ENCODE measurements at places on chromosomes 3 and 15.

DNA sequence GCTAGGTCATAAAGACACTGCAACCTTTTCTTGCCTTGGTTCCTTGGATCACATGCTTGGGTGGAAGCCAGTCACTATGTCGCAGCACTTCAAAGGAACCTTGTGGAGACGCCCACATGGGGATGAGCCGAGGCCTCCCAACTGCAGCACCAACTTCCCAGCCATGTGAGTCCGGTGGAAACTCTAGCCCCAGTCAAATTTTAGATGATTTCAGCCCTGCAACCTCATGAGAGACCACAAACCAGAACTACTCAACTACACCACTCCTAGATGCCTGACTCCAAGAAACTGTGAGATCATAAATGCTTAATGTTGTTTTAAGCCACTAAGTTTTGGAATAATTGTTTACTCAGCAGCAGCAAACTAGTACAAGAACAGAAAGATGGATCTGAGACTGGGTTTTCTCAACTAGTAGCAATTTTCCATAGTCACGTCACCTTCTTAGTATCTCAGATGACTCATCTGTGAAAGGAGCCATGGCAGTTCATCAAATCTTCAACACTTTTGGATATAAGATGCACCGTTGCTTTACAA, 86.5 kb downstream of the MB21D2 start:
- no peak for DNase-seq

DNA sequence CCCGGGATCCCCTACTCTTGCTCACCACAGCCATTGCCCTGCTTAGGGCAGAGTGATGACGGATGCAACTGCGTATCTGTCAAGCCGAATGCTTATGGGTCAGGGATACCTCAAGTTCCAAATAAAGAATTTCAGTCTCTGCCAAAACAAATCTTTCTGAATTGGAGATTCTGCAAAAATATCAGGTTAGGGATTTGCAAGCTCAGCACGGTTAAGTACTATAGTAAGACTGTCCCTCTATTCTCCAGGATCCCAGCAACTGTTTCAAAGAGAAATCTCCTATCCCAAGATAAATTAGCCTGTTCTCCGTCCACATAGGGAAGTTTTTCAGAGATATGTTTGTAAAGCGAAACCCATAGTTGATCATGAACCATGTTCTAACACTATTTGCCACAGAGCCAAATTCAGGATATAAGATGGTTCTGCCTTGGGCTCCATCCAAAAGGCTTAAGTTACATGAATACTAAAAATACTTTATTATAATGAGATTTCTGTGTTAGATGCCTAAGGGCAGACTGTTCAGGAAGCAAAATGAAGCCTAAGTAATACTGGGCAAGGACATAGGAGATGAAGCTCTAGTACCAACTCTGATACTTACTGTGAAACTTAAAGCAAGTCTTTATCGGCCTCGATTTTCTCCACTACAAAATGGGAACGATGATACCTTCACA, 100.1 kb upstream of the LPP start:
- DNase-seq: no peak

DNA sequence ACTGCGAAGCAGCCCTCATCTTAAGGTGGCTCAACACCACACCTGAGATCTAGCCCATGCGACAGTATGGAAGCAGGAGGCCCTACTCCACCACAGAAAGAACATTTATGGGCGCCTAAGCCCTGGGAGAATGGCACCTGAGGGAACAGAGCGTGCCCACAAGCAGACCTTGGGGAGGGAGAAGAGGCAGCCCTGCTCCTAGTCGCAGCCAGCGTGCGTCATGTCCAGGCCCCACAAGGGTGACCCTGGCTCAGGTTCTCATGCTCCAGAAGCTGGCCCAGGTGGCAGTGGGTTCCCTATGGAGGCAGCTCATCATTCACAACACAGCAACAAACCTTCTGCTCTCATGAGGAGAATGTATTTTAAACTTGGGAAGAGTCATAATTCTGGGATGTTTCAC, 19.3 kb upstream of the ANPEP start:
- no peak for DNase-seq

GRCh38 chr3:161579395-161580126, 83.0 kb downstream of the OTOL1 start:
- DNase-seq: no peak

GRCh38 chr3:193730511-193730910, 137.5 kb downstream of the OPA1 start:
- DNase-seq: no peak

- no peak for DNase-seq
These were observed 37.7 kb upstream of the SLC6A6 start for GRCh38 chr3:14364580-14365292.

- DNase-seq: no peak
These were observed 132.6 kb upstream of the MEF2A start for GRCh38 chr15:99433026-99433756.

GRCh38 chr15:72923289-72923688, 129.0 kb upstream of the NEO1 start:
- DNase-seq: no peak

GRCh38 chr15:71768184-71768583, 42.2 kb upstream of the NR2E3 start:
- DNase-seq: no peak

- peak; percentile 77 for DNase-seq
These were observed 3.9 kb upstream of the TLE3 start for GRCh38 chr15:70101459-70102113.

DNA sequence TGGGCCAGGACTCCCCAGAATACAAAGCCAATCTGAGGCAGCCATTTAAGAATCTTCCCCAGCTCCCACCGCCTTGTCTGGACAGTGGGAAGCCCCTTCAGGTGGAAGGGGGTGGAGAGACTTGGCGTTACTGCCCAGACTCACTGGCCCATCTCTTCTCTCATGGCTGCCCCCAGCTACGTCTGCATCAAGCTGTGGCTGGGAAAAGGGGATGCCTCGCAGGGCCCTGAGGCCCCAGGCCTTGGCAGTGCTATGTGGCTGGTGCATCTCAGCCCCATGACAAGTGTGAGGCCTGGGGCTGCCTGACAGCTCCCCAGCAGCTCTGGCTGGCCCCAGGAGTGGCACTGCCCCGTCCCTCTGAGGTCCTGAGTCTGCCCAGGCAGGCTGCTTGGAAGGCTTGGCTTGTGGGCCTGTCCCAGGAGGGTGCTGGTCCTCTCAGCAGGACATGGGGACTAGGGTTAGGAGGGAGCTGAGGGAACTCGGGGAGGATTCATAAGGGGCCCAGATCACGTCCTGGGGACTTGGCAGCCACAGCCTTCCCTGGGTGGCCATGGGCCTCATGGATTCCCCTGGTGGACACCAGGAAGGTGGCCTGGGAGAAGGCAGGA, 20.2 kb upstream of the SLC41A3 start:
- no peak for DNase-seq

DNA sequence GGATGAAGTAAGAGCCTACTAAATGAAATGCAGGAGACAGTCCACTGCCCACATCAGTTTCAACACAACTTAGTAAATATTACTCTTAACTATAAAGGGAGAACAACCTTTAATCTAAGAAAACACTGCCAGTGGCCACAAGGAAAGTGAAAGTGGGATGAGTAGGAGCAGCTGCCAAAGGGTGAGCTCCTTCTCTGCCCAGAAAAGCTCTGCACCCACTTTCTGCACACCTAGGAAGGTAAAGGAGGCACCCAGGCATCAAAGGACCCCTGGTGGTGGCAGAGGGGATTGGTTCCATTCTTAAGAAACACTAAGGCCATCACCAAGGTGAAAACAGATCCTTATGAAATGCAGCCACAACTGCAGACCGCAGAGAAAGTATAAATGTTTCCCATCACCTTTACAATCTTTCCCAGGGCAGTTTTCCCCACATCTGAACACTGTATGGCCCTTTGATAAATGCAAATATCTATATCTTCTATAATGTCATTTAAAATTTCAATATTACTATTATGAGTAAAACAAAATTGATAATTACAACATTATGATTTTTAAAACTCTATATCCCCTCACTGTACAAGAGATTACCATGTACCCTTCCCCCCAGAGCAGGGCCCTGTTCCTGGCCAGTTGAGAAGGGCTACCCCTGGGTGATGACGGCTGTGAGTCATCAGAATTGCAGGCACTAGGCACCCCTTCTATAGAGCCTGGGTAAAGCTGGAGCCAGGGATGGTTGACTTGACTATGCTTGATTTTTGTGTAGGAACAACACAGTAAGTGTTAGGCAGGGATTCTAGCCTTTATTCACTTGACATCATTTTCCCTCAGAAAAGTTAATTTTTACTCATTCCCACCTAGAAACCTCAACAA, 92.0 kb downstream of the SNRK start:
- DNase-seq: peak; percentile 49

- no peak for DNase-seq
These were observed 17.1 kb upstream of the GCNT3 start for GRCh38 chr15:59594493-59594942.

DNA sequence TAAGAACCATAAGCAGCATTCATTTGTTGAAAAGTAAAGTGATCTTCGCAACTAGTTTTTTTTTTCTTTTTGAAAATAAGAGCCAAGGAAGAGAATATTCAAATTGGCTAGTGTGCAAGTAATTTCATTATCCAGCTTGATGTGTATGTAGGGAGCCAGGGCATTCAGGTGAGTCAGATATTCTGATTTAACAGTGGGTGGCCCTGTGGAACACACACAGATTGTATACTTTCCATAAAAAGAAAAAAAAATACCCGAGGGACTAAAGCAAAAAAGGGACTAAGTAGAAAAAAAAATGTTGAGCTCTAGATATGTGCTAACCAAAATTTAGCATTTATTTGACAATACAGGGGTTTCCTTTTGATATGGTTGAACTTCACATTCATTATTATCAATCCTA, 96.9 kb upstream of the ROPN1 start:
- no peak for DNase-seq

- DNase-seq: no peak
These were observed 78.4 kb downstream of the CHSY1 start for GRCh38 chr15:101173233-101174119.

DNA sequence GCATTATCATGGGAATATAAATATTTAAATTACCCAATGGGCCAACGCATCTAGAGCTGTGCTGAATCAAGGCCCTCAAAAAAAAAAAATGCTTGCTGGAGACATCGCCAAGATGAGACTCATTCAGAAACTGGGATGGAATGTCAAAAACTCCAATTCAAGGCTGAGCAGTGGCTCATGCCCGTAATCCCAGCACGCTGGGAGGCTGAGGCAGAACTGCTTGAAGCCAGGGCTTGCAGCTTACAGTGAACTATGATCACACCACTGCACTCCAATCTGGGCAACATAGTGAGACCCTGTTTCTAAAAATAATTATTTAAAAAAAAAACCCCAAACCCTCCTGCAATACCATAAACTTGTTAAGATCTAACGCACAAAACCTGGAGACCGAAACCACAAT, 3.1 kb upstream of the CACNA1D start:
- DNase-seq: no peak

- no peak for DNase-seq
These were observed 377.1 kb downstream of the VPS13C start for GRCh38 chr15:61682891-61683735.

DNA sequence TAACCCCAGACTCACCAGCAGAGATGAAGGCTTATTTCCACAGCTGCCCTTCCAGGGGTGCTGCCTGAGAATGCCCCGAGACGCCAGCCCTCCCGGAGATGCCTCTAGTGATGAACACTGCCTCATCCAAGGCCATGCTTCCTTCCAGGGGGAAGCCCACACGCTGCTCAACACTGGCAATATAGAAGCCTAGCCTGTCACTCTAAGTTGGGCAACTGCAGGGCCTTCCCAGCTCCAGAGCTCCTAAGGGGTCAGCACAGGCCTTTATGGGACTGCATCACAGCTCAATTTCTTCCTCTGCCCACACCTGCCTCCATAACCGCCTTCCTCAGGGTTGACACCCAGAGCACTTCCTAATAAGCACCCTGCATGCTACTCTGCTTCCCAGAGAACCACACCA, 217.7 kb downstream of the ABHD5 start:
- no peak for DNase-seq

- no peak for DNase-seq
These were observed 13.3 kb downstream of the LYSMD2 start for GRCh38 chr15:51724199-51724598.

- DNase-seq: peak; percentile 56
These were observed 7.8 kb upstream of the RAD18 start for GRCh38 chr3:8970971-8971589.

GRCh38 chr3:108200578-108200977, 21.6 kb downstream of the IFT57 start:
- no peak for DNase-seq

DNA sequence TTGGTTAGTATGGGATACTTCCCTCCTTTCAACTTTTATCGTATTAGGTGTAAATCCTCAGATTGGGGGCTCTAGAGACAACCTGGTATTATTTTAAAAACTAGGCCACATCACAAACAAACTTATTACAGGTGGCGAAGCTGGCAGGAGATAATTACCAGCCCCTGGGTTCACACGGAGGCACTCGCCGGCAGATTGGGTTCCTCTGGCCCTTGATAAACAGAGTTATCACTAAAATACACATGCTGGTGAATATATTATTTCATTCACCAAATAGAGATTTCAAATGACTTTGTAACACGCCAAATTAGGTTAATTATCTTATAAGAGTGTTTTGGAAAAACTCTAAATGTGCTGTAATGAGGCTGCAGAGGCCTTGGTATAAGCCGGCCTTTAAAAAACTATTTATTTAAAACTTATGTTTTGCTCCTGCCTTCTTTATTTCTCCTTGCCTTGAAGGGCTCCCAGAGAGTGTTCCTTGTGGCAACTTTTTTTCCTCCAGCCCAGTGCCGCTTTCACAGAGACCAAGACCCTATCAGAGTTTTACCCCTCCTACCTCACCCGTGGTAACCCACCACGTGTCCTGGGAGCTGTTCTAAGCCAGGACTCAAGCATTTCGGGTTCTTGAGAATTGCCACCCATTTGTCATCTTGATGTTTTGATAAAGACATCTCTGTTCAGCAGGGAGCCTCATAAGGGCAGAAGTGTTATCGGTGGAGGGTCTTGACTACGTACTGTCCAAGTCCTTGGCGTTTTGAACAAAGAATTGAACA, 468.6 kb upstream of the CFAP20DC start:
- DNase-seq: no peak

DNA sequence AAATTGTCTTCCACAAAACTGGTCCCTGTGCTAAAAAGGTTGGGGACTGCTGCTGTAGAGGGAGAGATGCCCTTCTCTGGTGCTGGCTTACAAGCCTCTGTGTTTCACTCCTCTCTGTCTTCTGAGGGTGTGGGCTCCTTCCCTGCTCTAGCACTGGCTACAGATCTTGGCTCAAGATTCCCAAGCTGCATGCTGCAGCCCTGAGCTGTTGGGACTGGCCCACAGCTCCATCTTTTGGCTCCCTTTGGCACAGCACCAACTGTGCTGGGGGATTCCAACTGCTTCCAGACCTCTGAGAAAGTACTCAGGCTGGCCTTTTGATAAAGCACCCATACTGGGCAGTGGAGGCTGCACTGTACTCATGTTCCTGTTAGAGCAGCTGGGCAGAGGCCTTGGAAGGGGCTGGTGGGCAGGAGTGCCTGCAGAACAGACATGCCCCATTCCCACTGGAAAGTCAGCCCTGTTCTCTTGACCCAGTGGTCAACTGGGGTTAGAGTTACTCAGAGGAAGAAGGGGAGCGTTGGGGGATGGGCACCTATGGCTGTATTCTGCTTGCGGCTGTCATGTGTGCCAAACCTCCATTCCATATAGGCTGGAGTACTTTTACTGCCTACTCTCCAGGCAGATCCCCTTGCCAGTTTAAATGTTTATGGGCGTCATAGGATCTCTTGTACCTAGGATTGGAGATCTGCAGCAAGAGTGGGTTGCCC, 55.7 kb downstream of the GALK2 start:
- peak; percentile 41 for DNase-seq

GRCh38 chr3:11276901-11277300, 4.7 kb downstream of the ATG7 start:
- no peak for DNase-seq

GRCh38 chr3:69212411-69213160, 90.2 kb upstream of the LMOD3 start:
- no peak for DNase-seq
